Stimulated activated CD4-positive, alpha-beta T cell treated with anti-CD3 and anti-CD28 coated beads, Interleukin-12 subunit alpha, Interleukin-12 subunit beta, amount 100 ng/mL, for 48 hours (primary cell): ENCODE measurements at places on chromosomes 11 and 22.

- no peak for DNase-seq
Observed at GRCh38 chr11:36062796-36063365, 119.0 kb downstream of the LDLRAD3 start.

- DNase-seq, result no peak
Observed at GRCh38 chr11:64441127-64441526, 82.2 kb downstream of the RPS6KA4 start.

DNA sequence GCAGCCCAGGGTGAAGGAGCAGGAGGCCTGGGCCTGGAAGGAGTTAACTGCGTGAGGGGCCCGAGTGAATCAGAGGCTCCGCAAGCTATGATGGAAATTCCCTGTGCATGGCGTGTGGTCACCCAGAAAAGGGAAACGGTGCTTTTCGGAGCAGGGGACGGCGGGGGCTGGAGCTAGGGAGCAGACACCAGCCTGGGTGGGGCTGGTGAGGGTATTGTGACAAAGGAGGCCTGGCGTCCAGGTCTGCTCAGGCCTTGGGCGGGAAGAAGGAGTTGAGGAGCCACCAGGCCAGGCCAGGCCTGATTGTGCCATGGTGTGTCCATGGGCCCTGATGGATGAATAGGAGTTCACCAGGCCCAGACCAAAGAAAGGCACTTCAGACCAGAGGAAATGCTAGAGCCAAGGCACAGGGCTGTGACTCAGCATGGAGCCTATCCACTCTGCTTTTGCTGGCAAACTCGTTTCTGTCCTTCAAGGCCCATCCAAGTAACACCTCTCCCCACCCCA lies 12.8 kb upstream of the SPI1 start:
- no peak for DNase-seq

- no peak for DNase-seq
Observed at GRCh38 chr11:86932924-86933875, 22.0 kb downstream of the FZD4 start.

DNA sequence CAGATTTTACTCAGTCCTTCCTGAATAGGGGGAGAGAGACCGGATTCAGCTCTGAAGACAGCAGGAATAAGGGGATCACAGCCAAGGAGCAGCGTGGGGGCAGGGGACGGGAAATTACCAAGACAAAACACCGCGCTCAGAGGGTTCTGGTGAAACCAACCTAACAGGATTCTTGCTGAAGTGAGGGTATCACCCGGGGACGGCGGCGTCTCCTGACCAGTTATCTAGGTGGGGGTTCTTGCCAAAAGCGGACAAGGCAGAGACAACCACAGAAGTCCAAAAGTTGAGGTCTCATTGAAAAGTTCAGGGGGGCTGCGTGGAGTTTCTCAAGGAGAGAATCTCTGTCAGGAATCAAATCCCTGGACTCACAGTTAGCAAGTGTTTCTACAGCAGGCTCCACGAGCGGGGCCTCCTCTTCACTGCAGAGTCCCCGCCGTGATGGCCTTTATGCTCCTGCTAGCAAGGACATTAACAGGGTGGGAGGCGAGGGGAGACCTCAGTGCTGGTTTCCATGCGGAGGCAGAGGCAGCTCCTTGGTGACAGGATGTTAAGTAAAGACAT lies 291.0 kb downstream of the BRD1 start:
- no peak for DNase-seq

DNA sequence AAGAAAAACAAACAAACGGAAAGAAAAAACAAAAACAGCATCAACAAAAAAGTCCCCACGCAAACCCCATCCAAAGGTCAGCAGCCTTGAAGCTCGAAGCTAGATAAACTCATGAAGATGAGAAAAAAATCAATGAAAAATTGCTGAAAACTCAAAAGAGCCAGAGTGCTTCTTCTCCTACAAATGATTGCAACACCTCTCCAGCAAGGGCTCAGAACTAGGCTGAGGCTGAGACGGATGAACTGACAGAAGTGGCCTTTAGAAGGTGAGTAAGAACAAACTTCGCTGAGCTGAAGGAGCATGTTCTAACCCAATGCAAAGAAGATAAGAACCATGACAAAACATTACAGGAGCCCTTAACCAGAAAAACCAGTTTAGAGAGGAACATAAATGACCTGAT lies 18.4 kb upstream of the FTH1 start:
- DNase-seq, result no peak

DNA sequence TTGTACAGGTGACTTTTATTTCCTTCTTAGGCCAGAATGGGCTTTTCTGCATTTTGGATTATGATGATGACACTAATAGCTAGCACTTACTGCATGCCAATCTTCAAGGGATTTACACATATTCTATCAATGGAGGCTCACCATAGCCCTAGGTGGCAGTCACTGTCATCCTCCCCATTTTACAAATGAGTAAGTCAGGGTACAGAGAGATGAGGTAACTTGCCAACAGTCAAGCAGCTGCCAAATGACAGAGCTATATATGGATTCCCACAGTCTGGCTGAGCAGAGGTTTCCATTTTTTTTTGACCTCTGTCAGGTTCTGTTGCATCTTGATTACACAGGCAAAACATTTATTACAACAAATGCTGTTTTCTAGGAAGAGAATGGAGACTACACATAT lies 23.8 kb upstream of the C11orf96 start:
- no peak for DNase-seq

DNA sequence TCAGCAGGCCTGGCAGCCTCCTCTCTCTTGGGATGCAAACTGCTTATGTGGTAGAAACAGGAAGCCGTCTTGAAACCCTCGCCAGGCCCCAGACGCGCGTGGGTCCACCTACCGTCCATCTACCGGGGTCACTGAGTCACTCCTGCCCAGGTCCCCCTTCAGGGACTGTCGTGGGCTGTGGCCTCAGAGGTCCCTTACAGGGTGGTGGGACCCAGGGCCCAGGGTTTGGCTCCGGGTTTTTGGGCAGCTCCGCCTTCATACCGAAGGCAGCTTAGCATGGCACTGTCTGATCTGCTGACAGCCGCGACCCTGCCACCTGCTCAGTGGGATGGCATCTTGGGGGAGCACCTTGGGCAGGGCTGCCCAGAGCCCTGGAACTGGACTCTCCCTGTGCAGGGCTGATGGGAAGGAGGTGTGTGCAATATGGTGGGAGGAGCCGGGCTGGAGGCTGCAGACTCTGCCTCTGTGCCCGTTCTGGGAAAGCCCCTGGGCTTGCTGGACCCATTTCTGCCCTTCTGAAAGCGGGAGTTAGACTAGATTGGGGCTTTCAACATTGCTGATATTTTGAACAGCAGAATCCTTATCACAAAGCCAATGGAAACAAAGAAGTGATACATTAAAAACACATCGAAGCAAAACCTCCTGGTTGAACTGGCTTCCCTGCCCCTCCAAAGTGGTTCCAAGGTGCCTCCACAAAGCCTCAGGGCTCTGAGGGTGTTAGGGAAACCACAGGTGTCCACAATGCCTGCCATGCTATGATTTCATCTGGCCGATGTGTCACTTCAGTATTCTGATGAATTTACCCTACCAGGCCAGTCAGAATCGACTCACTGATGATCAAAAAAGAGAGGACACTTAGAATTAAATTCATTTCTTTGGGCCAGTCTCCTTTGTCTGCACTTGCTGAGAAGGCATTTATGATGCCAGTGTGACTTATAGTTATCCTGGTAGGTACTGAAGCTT lies 316.5 kb downstream of the KIRREL3 start:
- no peak for DNase-seq

DNA sequence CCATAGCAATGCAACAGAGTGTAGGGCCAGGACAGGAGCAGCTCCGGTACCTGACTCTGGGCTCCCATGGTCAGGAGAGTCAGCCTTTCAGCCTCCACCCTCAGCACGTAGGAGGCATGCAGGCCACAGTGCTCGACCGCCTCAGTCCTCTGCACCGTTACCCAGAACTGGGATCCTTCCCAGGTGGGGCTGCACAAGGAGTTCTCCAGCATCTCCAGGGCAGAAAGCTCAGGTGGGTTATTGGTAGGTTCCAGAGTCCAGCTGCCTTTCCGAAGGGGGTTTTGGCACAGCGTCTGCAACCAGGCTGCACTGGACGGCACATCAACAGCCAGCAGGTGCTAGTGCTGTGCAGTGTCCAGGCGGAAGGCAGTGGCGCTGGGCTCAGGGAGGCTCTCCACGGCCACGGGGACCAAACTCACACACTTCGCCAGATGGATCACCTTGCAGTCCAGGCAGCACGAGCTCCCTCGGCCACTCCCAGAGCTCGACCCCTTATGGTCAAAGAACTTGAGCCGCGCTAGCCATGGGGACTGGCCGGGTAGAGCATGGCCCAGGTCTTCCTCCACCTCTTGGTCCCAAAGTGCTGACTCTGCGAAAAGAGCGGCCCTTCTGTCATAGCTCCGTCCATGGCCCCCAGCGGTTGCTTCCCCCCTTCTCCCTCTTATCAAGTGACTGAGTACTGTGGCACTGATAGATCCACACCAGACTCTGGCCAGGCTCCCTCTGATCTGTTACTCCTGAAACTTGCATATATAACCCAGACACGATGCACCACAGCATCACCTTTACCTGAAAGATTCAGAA lies 6.9 kb upstream of the PHOX2A start:
- DNase-seq, result no peak

GRCh38 chr11:34203377-34203871 lies 98.0 kb downstream of the NAT10 start:
- DNase-seq, result no peak

GRCh38 chr11:46594374-46594700 lies 514 bp upstream of the AMBRA1 start:
- DNase-seq, result no peak

DNA sequence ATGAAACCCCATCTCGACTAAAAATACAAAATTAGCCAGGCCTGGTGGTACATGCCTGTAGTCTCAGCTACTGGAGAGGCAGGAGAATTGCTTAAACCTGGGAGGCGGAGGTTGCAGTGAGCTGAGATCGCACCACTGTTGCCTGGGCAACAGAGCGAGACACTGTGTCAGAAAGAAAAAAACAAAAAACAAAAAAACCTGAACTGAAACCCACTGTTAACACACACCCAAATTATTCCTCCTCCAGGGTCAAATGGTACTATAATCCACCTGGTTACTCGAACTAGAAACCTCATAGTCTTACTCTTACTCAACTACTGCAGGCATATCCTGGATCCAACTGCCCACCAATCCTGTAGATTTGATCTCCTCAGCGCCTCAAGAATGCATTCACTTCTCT lies 35.5 kb downstream of the USP28 start:
- no peak for DNase-seq

DNA sequence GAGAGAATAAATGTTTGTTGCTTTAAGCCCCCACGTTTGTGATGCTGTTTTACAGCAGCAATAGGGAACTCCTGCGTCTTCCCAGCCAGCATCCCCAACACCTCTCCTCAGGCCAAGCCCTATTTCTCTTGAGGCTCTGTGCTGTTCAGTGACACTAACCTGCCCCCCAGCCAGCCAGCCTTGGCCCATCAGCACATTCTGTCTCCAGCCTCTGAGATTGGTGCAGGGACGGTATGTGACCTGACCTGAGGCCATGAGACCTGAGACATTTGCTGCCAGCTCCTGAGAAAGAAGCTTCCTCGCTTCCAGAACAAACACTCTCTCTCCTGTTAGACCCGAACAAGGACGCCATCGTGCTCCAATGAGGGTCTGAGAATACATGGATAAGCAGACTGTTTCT lies 38.5 kb upstream of the SLC35C1 start:
- no peak for DNase-seq

- no peak for DNase-seq
Observed at GRCh38 chr22:35034963-35035362, 31.0 kb upstream of the ISX start.

DNA sequence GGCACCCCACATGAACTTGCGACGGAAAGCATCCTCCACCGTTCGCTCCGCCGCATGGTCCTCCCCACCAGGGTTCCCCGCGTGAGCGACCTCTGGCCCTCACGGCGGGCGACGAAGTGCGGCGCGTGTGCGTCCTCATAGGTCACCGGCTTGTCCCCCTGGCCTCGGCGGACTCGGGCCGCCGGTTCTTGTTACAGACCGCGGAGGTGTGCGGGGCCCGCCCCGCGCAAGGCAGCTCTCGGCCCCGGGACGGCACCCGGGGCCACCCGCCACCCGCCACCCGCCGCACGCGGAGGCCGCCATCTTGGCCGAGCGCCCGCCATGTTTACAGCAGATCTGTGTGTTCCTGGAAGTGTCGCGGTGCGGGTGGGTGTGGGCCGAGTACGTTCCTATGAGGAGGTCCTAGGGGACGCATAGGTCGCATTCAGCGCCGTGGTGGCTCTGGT lies 3.5 kb upstream of the IFITM2 start:
- DNase-seq, result no peak

DNA sequence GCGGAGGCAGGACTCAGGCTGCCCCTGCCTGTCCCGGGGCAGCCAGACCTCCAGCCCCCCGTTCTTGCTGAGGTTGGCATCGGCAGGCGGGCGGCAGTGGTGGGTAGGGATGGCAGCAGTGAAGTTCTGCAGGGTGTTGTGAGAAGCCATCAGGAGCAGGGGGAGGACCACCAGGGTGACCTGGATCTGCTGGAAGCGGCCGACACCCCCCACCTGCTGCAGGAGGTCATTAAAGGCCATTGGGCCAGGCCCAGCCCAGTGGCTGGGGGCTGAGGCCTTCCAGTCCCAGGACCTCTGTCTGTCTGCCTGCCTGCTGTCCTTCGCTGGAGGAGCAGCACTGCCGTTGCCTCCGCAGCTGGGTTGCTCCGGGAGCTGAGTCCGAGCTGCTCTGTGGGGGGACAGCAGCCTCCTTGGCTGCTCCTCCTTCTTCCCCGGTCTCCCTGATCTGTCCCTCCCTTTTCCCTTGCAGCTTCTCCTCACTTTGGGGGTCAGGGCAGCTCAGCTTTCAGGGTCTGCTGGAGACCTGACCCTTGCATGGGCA lies at the start of gene SLC22A6:
Gene SLC22A6 (minus strand): TSS at position 517 of the 541 bp plus-strand sequence. CDS start 277 bp downstream, at position 240.
- DNase-seq, result no peak

GRCh38 chr11:14583252-14584034 lies 60.2 kb upstream of the PDE3B start:
- DNase-seq, result no peak

DNA sequence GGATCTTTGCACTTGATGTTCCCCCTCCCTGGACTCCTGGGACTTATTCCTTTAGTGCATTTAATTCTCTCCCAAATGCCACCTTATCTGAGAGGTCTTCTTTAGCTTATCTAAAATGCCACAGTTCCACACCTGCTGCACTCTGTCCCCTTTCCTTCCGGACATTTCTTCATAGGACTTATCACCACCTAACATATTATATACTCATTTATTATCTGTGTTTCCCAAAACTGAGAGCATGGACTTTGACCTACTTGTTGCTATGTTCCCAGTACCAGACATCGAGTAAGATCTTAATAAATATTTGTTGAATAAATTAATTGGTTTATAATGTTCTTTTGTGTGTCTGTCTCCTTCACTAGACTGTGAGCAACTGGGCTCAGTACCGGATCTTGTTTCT lies 585.3 kb downstream of the INSC start:
- no peak for DNase-seq

DNA sequence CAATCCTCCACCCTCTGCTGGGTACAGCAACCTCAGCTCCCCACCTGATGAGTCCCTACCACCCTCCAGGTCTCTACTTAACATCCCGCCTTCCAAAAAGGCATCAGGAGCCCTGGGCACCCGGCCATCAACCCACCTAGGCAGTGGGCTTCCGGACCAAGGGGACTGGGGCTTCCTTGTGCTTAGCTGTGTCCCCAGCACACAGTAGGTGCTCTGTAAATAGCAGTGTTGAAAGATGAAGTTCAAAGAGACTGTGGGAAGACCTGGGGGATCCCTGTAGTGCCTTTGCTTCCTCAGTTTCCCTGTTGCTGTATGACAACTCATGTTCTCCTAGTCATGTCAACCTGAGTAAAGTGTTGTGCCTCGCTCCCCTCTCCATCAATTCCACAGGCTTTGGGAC lies 21.0 kb downstream of the VWCE start:
- no peak for DNase-seq

- DNase-seq, result no peak
Observed at GRCh38 chr11:86069408-86070101, 671 bp upstream of the PICALM start.

GRCh38 chr11:50102916-50103315 lies 70.2 kb downstream of the OR4C45 start:
- DNase-seq, result no peak
